ENCODE measurements at places on chromosomes 6 and 20. TPM values are rescaled to one million over a fixed set of nuclear protein-coding genes. Genes with fewer than 3 reads are reported as not detected.
A peak's percentile ranks its signal among the peaks of the same experiment; 100 is the strongest.

- DNase-seq = no peak
Observed at GRCh38 chr6:140283197-140283596, 908.7 kb upstream of the CITED2 start.

- DNase-seq = no peak
Observed at GRCh38 chr20:33837096-33837830, 26.1 kb downstream of the CHMP4B start.

DNA sequence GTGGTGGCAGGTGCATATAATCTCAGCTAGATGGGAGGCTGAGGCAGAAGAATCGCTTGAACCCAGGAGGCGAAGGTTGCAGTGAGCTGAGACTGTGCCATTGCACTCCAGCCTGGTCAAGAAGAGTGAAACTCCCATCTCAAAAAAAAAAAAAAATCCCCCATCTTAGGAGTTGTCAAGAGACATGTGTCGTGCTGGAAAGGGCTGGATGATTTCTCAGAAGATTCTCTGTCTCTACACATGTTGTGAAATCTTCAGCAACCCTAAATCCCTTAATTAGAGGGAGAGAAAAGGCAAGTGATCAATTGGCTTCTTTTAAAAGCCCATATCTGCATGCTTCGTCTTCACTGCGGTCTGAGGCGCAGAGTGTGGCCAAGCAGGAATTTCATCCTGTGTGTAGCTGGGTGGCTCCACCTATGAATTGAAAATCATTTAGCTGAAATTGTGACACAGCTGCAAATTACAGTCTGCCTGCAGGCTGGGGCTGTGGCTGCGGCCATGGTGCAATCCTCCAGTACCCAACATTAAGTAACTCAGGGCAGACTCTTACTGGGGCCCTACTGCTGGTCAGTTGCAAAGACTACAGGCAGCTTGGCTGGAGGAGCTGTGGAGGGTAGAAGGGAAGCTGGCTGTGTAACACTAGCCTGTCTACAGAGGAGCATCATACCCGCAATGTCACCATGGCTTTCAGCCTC is 3.2 kb upstream of the TGM3 start:
- no peak for DNase-seq

GRCh38 chr20:57092112-57092899 is 174.1 kb downstream of the BMP7 start:
- DNase-seq = peak; percentile 56

Gene BFSP1
- 3.2 TPM for total RNA-seq

Gene SRPK1
- total RNA-seq = 83.0 TPM

Gene PM20D2
- total RNA-seq = 5.5 TPM

Gene BHLHE23
- not detected for total RNA-seq

DNA sequence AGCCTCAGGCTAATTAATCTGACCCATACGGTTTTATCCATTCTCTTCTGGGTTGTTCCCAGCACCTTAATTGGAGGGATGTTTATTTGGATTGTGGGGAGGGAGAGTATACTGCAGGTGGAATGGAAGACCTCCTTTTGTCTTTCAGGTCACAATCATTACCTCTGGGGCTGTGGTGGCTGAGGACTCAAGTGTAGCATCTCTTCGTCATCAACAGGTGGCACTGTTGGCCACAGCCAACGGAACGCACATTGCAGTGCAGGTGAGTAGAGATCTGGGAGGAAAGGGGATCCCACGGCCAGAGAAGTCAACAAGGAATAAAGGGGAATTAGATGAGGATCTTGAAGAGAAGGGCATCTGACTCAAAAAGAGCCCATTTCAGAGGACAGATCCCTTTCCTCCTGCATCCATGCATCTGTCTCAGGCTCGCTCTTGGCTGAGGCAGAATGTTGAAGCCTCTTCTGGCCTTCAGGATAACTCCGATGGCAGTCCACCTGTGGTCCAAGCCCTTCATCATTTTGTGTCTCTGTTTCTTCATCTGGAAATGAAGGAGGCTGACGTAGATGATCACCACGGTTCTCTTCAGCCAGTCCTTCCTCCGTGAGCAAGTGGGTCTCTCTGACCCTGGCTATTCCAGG is 3.2 kb upstream of the DEF6 start:
- DNase-seq = peak; percentile 60

DNA sequence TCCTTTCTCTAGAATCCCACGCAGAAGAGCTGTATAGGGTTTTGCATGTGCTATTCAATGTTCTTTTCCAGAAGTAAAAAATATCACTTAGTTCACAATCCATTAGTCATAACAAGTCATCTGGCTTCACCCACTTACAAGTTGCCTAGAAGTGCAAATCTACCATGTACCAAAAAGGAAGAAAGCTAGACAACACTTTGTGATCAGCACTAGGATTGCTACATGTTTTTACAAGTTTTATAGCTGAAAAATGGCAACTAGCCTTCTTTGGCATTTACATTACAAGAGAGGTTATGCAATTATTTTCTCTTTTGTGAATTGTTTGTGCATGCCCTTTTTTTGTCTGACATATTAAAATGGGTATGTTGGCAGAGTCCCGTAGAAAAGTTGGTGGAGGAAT is 85.6 kb upstream of the PTPRK start:
- DNase-seq = no peak

Measured in activated CD4-positive, alpha-beta memory T cell treated with anti-CD3 and anti-CD28 coated beads, Interleukin-2, amount 10 ng/mL, durations not matched to agents 7 days and 5 days (primary cell).